Stimulated activated CD8-positive, alpha-beta memory T cell treated with anti-CD3 and anti-CD28 coated beads, Interleukin-15, amount 100 ng/mL, for 4 hours (primary cell): ENCODE measurements at places on chromosomes 7 and 10.

GRCh38 chr10:70752571-70752970, 32.6 kb downstream of the TBATA start:
- no peak for DNase-seq

DNA sequence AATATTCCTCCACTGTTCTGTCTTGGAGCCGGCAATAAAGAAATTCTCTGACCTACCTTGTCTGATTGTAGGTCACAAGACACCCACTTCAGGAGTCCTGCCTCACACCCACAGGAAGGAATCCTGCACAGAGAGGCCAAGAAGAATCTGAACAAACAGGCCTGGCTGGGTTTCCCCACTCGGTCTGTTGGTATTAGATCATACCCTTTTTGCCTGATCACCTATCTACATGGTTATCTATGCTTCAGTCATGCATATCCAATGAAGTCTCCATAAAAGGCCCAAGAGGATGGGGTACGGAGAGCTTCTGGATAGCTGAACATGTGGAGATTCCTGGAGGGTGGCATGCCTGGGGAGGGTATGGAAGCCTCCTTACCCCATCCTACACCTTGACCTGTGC, 12.3 kb downstream of the OGDH start:
- DNase-seq: no peak

DNA sequence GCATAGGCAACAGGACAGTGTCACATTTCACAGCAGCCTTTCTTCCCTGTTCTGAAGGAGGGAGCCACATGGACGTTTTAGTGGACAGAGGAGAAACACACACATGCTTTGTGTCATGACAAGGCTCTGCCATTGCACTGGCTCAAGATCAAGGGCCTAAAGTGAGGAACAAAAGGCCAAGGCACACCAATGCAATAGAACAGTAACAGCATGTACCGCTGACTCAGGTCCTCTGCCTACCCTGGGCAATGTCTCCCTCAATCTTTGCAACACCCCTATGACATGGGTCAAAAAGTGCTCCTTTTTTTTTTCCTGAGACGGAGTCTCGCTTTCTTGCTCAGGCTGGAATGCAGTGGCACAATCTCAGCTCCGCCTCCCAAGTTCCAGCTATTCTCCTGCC, 57.8 kb upstream of the SDK1 start:
- no peak for DNase-seq

GRCh38 chr10:12207114-12207513, 11.1 kb downstream of the CDC123 start:
- DNase-seq: no peak

DNA sequence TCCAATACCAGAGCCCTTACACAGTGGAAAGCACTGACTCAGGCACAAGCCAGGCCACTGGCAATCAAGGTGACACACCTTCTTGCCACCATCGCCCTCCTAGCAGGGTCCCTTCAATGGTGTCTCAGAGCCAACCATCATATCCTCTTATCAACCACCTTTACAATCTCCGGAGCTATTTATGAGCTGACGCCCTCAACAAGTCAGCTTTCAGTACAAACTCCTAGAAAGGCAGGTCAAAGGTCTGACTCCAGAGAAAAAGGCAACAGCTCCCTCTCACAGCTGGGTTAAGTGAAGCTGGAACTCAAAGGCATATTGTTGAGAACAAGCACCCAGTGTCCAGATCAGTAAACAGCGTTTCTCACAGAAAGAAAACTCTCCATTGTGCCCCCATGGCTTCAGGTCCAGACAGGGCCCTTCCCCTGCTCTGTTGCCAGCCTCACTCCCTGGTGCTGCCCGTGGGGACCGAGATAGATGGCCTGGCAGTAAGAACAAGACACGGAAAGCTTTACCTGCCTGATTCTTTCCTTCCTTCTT, 2.4 kb downstream of the ZNF3 start:
- DNase-seq: no peak

DNA sequence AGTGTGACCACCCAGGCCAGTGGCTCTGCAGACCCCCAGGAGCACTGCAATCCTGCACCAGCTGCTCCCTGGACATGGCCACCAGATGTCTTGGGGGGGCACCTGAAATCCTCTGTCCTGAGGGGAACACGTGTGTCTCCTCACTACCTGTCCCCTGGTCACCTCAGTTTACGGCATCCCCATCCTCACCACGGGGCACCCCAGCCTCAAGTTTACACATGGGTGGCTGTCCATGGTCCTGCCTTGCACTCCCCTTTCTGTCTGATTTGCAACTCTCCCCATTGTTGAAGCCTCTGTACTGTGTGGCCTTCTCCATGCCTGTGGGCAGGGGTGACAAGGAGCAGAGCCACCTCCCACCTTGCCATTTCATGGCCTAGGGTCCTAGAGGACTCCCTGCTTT, 67.2 kb downstream of the RAMP3 start:
- DNase-seq: no peak

- DNase-seq: peak; percentile 39
Measured at GRCh38 chr7:139915864-139916716, 87.0 kb downstream of the TBXAS1 start.

DNA sequence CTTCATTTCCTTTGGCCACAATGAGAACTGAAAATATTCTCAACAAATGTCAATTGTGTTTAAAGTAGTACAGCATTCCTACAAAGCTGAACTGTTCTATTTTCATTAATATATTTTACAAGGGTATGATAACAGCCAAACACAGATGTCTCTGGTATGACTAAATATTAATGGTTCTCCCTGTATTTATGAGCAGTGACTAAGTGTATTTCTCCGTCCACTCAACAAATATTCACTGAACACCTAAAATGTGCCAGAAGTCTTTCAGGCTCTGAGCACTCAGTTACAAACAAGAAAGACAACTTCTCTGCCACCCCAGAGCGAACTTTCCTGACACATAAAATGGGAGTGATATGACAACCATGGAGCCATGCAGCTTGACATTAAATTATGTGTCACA, 135.6 kb downstream of the VPS41 start:
- DNase-seq: no peak

DNA sequence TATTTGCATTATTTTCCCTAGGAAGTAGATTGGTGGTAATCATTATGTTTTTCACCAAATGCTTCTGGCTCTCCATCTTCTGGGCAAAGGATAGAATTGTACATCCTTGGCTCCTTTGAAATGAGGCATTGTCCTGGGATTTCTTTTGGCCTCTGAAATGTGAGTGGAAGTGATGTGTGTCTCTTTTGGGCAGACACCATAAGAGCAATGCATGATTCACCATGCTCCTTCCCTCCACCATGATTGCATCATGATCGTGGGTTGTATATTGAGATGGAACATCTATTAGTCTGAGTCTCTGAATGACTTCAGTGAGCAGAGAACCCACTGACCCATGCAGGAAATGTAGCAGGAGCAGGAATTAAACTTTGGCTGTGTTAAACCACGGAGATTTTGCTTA, 49.2 kb downstream of the ADRA2A start:
- DNase-seq: no peak

DNA sequence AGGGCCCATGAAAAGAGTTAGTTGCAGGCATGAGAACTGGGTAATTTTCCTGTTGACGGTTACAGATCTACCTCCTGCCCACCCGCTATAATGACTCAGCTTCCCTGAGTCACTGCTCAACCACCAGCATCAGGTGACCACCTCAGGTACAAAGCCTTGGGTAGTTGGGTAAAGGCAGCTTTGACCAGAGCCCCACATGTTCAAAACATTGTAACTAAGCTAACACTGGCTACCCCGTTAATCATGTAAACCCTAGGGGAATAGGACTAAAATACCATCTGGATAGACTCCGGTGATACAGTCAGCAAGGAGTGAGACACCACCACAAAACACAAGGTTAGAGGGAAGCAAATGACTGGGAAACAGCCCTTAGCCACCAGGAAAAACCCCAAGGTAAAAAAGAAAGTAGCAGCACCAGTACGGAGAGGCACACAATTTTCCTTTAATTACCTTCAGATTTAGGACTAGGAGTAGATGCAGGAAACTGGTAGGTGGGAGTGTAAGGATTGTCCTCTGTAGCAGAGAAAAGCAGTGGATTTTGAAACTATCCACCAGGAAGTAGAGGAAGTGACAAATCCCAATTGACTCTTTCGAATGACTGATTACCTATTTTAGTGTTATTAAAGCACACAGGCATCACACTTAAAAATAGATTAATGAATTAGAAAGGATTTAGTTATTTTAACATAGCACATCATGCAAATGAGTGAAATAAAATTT, 103.5 kb upstream of the PDLIM1 start:
- DNase-seq: no peak

DNA sequence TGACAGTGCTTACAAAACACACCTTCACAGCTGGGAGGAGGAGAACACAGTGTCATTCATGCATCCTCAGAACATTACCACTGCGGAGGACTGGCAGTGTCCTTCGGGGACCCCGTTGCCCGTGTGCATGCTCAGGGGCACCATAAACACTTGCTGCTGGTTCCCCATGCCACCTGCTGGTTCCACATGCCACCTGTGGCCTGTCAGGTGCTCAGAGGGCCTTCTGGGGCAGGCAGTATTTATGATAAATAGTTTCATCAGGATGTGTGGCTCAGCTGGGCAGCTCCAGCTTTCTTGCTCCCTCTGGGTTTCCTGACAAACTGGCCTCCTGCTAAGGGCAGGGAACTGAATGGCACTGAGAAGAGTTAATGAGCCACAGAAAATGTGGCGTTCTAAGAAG, 32.1 kb downstream of the CELF2 start:
- no peak for DNase-seq

DNA sequence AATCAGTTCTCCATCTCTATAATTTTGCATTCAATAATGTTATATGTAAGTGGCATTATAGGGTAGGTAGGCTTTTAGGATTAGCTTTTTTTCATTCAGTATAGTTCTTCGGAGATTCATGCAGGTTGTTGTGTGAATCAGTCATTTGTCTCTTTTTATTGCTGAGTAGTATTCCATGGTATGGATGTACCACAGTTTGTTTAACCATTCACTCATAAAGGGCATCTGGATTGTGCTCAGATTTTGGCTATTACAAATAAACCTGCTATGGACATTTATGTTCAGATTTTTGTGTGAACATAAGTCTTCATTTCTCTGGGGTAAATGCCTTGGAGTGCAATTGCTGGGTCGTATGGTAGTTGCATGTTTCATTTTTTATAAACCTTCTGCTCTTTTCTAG, 4.4 kb upstream of the OGDHL start:
- DNase-seq: no peak

DNA sequence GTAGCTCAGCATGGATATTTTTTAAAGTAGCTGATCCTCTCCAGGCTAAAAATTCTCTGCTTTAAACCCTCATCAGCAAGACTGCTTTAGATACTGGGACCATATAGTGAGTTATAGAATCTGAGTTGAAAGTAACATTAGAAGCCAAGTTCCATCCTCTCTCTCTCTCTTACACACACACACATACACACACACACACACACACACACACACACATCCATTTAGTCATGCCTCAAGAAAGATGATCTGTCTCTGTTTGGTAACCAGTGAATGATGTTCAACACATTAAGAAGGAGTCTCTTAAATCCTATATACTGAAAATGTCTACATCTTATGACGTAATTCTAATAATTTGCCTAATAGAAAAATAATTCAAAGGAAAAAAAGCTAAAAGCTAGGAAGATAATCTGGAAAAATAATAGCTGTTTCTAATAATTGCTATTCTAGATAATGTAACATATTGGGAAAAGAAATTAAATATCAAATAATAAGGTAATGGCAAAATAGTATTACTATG, 16.9 kb upstream of the ATP6V0A4 start:
- no peak for DNase-seq

- no peak for DNase-seq
Measured at GRCh38 chr10:33273295-33274002, 61.0 kb downstream of the NRP1 start.

DNA sequence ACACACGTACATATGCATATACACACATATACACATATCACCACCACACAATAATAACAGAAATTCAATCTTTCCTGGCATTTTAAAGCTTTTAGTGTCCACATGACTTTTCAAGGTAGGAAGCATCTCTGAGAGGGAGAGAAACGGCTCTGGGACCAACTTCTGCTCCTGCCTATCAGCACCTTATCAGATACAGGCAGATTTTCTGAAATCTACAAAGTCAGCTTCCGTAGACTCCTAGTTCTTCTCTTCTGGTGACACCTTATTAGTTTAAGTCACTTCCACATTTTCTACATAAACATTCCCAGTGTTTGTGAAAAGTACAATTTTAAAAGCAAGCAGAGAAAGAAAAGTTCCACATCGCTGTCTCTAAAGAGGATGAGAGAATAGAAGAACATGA, 74.5 kb downstream of the ZNF22 start:
- no peak for DNase-seq

DNA sequence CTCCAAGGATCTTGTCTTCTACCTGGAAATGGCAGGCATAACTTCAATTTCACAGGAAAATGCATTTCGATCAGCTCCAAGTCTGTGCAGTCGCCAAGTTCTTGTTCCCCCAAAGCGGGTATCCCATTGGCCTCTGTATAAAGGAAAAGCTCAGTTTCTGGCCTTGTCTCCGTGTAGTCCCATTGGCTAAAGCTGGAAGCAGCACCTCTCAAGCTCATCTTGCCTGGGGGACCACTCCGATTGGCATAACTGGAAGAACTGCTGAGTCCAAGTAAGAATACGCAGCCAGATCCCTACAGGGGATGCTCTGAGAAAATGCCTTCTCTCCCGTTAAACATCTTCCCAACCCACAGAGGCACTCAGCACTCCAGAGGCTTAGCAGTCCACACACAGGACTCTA, 205.2 kb downstream of the GFRA1 start:
- no peak for DNase-seq

GRCh38 chr7:130494431-130494858, 2.6 kb downstream of the MEST start:
- no peak for DNase-seq
